ENCODE measurements at places on chromosomes 2 and 18.

GRCh38 chr2:67642046-67642382, 244.9 kb downstream of the ETAA1 start:
- DNase-seq: no peak

DNA sequence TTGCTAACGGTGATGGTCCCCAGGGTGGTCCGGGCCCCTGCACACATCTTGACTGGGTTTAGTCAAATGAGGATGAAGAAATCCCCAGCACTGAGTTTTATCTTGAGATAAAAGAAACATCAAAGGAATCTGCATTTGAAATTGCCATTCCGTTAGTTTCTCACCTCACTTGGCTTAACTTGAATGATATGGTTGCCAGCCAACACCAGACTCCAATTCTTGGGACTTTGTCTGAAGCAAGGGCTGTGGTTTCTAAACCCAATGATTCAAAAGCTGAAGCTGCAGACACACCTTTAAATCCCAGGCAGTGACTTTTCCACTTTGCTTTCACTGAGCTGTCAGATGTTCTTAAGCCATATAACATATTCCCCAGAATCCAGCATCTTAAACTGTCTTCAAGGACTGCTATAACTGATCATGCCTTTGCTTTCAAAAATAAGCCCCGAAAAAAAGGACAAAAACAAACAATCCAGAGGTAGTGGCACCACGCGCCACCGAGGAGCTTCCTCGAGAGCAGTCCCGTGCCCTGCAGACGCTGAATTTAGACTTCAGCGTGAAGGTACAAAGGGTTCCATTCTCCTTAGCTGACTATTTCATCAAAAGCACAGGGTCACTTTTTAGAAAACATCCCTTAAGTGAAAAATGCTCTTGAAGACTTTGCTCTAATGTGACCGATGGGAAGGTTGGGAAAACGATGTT, 189.3 kb downstream of the HDAC4 start:
- DNase-seq: no peak

DNA sequence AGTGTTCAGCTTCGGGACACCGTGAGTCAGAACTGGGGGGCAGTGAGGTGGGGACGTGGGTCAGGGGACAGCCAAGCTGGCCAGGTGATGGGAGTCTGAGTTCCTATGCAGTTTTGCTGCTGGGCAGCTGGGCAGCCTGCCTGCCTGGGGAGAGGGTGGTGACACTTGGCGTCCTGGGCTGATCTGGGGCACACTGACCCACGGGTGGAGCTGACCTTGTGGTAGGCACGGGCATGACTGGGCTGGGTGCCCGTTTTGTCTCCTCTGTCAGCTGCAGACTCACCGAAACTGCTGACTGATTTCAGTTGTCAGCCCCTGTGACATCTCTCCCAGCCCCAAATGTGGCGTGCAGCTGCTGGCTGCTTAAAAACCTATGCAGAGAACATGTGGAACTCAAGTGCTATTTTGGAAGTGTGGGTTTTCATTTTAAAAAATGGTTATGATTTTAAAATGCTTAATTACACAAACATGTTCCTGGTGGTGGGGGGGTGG, 32.6 kb upstream of the E2F6 start:
- DNase-seq: no peak

GRCh38 chr2:62010632-62011256, 105.3 kb downstream of the COMMD1 start:
- DNase-seq: no peak

DNA sequence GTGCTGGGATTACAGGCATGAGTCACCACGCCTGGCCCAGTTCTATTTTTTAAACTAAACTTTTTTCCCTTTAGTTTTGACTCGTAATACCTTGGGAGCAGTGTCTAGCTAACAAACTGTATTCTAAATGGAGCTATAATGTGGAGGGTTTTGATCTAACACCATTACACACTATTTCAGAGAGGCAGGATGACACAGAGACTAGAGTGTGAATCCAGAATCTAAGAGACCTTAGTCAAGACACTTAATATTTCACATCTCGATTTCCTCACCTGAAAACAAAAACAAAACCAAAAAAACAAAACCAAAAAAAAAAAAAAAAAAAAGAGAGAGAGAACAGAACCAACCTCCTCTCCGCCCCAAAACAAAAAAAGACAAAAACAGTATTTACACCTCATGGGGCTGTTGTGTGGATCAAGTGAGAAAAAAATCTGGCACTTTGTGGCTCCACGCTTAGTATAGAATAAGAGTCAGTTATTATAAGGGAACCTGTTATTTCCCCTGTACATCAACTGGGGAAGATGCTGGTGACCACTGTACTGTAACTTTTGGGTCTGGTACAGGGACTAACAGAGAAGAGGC, 31.3 kb downstream of the DARS1 start:
- DNase-seq: no peak

- DNase-seq: no peak
These were observed 26.8 kb upstream of the SPATA3 start for GRCh38 chr2:230968921-230969658.

- DNase-seq: no peak
These were observed 38.1 kb downstream of the RPL37A start for GRCh38 chr2:216536734-216537210.

- DNase-seq: no peak
These were observed 20.5 kb upstream of the DCC start for GRCh38 chr18:52319424-52319983.

DNA sequence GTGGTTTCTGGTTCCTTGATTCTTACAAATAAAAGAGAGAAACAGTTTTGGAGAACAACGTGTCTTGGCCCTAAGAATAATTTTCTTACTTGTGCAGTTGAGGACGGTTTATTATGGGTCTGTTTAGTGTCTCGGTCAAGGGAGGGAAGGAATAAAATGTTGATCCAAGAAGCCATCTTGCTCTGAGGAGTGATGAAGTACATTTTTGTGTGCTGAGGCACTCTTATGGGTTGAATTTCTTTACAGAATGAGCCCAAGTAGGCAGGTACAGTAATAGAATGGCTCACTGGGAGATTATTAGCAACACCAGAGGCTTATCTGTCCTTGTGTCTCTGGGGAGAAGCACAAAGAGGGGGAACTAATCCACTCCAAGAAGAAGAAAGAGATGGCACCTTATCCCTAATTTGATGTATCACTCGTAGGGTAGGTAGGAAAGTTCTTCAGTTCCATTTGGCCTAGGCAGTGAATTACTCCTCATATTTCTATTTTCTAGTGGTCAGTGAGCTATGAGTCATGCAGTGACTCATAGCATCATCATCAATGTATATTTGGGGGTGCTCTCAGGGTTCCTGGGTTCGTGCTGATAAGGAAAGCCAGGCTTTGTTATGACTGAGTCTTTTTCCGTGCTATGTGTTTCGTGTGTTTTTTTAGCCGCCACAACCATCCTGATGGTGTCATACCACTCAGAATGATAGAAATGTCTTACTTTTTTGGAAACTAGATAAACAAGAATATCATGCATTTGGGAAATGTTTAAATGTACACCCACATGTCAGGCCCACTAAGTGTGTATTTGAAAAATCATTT, 250.1 kb upstream of the CTAGE1 start:
- no peak for DNase-seq

GRCh38 chr18:36403896-36404820, 106.6 kb downstream of the FHOD3 start:
- no peak for DNase-seq

DNA sequence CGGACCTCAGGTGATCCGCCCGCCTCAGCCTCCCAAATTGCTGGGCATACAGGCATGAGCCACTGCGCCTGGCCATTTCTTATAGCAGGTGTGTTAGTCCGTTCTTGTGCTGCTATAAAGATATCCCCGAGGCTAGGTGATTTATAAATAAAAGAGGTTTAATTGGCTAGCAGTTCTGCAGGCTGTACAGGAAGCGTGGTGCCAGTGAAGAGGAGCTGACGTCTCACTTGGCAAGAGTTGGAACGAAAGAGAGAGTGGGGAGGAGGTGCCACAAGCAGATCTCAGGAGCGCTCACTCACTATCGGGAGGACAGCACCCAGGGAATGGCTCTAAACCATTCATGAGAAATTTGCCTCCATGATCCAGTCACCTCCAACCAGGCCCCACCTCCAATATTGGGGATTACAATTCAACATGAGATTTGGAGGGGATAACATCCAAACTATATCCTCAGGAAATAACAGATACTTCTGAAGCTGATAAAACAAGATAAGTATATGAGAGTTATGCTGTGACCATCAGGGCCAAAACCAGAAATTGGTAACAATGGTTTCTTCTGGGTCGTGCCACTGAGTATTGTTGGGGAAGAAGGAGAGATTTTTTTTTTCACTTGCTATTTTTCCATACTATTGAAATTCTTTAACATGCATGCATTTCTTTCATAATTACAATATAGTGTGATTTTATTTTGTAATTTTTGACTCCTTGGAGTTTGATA, 7.4 kb upstream of the RMC1 start:
- no peak for DNase-seq

GRCh38 chr2:119085613-119086012, 72.9 kb downstream of the C1QL2 start:
- no peak for DNase-seq

- DNase-seq: no peak
These were observed 347.4 kb downstream of the PARD3B start for GRCh38 chr2:204892506-204893255.

DNA sequence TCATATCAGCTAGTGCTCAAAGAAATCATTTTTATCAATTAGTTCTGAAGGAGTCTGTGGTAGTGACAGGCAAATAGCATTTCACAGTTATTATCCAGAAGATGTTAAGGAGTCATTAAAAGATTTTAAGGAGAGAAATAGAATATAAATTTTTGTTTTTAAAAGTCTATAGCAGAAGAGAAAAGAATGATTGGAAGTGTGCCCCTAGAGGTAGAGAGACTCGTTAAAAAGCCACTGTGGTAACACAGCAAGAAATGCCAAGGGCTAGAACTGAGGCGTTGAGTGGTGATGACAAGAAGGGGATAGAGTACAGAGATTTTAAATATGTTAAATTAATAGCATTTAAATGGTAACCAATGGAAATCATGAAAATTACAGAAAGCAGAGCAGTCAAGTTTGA, 78.3 kb downstream of the VWC2L start:
- no peak for DNase-seq

GRCh38 chr2:206457188-206457634, 13.9 kb downstream of the ADAM23 start:
- DNase-seq: no peak

- DNase-seq: no peak
These were observed 507 bp downstream of the CNNM4 start for GRCh38 chr2:96760986-96761832.

DNA sequence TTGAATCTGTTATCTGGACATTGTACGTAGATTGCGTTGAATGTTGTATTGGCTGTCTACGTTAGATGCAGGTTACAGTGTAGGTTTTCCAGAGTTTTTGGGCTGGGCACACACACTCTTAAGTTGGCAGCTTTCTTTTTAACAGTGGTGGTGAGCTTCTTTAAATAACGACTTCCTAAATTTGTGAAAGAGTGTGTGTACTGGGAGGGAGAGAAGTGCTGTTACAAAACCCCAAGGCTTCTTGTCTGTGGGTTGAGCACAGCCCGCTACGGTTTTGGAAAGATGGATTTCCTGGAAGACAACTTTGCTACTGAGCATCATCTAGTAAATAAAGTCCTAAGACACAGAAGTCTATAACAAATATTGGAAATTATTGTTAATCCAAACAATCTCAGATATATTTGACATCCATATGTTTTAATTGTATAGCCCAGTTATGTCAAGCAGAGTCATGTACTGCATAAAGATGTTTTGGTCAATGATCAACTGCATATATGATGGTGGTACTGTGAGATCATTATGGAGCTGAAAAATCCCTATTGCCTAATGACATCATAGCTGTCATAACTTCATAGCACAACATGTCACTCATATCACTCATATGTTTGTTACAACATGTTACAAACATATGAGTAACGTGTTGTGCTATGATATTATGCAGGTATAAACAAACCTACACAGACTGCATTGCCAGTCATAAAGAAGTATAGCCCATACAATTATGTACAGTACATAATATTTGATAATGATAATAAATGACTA, 7.9 kb upstream of the THUMPD2 start:
- no peak for DNase-seq

- no peak for DNase-seq
These were observed 89.3 kb upstream of the TANK start for GRCh38 chr2:161070693-161071479.

GRCh38 chr2:227706859-227707258, 11.0 kb downstream of the SLC19A3 start:
- no peak for DNase-seq

GRCh38 chr2:16630463-16630862, 35.2 kb downstream of the CYRIA start:
- no peak for DNase-seq

GRCh38 chr18:22124970-22125369, 44.4 kb upstream of the GATA6 start:
- no peak for DNase-seq

DNA sequence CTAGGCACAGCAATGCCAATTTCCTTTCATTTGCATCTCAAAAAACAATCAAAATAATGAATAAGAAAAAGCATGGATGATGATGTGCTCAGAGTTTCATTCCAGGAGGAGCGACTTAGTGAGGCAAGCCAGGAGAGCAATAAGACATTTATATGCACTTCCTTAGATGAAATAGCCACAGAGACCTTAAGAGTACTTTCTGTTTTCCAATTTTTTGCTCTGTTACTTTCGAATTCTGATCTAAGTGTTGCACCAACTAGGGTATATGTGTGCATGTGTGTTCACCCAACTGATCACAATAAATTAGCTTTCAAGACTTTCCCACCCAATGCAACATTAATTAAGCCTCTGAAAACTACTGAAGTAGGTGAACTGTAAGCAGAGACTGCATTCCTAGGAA, 709 bp downstream of the RAB27B start:
- no peak for DNase-seq

- no peak for DNase-seq
These were observed 253.2 kb upstream of the SP5 start for GRCh38 chr2:170461889-170462288.

- no peak for DNase-seq
These were observed 234.9 kb upstream of the RASGRP3 start for GRCh38 chr2:33241581-33241980.

DNA sequence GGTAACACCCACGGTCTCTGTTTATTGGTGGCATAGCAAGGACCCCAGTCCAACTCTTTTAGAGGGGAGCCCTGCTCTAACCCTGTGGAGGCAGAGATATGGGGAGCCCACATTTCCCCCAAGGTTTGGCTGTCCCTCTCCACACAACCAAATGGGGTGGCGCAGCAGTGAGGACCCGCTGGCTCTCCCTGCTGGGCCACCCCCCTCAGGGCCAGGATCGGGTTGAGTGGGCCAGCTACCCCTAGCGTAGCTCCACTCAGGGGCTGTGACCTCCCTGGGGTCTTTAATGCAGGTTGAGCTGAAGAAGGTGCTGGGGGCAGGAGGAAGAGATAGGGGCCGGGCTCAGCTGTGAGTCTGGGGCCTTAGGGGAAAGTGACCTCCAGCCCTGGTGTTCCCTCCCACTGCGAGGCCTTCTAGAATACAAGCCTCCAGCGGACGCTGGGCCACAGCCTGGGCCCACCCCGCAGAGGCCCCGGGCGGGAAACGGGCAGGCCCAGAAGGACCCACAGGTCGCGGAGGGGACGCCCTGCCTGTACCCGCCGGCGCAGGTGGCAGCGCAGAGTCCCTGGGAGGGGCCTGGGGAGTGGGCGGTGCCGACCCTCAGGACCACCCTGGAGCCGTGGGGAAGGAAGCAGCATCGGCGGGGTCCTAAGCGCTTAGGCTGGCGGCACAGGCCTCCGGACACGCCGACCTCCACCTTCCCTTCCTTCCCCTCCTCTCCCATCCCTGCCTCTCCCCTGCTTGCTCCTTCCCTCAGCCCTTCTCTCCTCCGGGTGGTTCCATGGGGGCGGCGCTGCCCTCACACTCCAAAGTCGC, 9.6 kb downstream of the CROCC2 start:
- DNase-seq: no peak
